ENCODE measurements at places on chromosomes 2 and 18.
A peak's percentile ranks its signal among the peaks of the same experiment; 100 is the strongest.

- DNase-seq, result no peak
Measured at GRCh38 chr18:49655266-49656072, 93.6 kb downstream of the LIPG start.

- peak; percentile 7 for DNase-seq
Measured at GRCh38 chr18:46756559-46757201, at the start of gene ST8SIA5. ST8SIA5 (minus strand) TSS chr18:46757053; CDS start chr18:46756508, 545 bp downstream.

GRCh38 chr2:25372405-25373268 is 30.9 kb upstream of the DNMT3A start:
- no peak for DNase-seq

DNA sequence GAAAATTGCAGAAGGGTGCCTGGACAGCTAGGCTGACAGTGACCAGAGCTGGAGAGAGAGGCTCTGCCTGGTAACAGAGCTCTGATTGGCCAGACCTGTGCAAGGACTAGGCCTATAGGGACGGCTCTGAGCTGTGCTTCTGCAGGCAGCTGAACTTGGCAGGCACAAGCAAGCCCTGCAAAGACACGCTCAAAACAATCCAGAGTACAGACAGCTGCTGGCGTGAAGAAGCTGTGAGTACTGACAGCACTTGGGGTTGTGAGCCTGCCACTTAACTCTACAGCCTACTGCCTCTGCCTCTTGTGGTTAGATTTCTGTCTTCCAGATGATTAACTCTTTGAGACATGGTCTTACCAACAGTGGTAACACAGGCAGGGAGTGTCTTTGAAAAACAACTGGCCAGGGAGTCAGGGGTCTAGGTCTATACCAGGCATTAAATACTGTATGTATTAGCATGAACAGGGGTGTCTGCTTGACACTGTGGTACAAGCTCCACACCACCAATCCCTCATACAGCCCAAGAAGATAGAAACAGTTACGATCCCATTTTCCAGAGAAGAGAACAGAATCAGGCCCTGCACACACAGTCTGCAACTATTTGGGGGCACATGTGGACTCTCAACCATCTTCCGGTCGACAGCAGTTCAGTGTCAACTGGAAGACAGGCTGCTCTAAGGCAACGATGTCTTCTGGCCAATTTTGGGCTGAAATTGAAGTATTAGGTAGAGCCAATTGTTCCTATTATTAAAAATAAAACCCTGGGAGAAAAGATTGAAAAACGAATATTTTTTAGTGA is 568.4 kb downstream of the TNS1 start:
- peak; percentile 28 for DNase-seq

- DNase-seq, result no peak
Measured at GRCh38 chr2:160838691-160839090, 321.5 kb upstream of the TANK start.

GRCh38 chr2:73063909-73064875 is 7.3 kb downstream of the SFXN5 start:
- no peak for DNase-seq

GRCh38 chr18:28588884-28589549 is 412.1 kb upstream of the CDH2 start:
- no peak for DNase-seq

GRCh38 chr2:88334418-88334817 is 118.1 kb downstream of the FOXI3 start:
- no peak for DNase-seq

DNA sequence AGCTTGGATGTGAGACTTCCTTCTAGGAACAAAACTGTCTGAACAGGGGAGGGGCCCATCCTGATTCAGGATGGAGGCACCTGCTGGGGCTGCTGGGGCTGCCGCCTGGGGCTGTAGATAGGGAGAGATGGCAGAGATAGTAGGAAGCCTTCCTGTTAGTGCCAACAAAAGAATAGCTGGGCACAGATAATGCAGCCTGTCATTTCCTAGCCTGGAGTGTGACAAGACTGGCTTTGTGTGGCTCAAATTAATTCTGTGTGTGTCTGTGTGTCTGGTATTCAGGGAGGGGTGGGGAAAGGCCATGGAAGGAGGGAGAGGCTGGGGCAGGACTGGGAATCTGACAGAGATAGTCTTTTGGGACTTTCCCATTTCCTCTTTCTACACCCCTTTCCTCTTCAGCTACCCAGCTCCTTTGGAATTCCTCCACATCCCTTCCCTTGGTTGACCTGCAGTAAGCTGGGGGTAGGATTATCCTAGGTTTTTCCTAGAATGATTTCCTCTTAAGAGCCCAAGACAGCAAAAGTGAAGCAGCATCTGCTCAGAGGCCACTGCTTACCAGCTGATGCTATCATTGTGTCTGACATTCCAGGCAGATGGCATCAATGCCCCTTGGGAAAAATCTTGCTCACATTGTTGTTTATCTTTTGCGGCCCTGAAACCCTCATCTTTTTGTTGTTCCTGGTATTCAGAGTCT is 144.9 kb upstream of the LHCGR start:
- DNase-seq, result no peak

DNA sequence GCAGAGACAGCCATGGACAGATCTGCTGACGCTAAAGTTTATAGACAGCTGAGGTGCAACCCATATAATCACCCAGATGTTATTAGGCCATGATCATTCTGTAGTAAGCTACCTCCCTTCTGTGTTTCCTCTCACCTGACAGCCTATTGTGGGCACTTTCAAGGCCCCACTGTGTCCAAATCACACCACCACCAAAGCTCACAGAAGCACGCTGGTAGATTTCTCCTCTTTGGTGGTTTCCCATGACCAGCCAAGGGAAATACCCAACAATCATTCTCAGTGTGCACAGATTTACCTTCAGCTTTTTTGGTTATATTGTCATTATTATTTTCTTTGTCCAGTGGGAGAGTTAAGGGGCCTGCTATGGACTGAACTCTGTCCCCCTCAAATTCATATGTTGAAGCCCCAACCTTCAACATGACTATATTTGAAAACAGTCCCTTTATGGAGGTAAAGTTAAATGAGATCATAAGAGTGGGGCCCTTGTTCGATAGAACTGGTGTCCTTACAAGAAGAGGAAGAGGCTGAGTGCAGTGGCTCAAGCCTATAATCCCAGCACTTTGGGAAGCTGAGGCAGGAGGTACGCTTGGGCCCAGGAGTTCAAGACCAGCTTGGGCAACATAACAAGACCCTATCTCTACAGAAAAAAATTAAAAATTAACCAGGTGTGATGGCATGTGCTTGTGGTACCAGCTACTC is 74.0 kb upstream of the MSH6 start:
- no peak for DNase-seq

- DNase-seq, result no peak
Measured at GRCh38 chr2:102396012-102396411, 26.9 kb upstream of the IL18RAP start.

DNA sequence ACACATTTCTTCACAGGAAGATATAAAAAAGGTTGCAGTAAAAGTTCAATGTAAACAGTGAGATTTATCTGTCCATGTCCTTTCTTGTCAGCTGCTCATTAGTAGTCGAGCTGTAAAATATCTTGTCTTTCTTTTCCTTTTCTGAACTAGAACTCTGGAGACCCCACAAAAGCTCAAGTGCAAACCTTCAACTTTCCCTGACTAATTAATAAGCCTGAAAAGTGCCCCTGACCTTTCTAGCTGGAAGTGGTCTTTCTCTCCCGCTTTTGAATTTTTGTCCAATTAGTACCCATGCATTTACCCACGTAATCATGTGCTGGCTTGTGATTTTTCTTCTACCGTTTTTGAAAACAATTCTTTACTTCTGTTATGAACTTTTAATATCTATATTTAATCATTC is 63.6 kb upstream of the EHBP1 start:
- DNase-seq, result no peak

- DNase-seq, result no peak
Measured at GRCh38 chr2:1995987-1996386, 251.7 kb upstream of the PXDN start.

GRCh38 chr2:56892382-56892781 is 708.6 kb downstream of the CCDC85A start:
- no peak for DNase-seq

DNA sequence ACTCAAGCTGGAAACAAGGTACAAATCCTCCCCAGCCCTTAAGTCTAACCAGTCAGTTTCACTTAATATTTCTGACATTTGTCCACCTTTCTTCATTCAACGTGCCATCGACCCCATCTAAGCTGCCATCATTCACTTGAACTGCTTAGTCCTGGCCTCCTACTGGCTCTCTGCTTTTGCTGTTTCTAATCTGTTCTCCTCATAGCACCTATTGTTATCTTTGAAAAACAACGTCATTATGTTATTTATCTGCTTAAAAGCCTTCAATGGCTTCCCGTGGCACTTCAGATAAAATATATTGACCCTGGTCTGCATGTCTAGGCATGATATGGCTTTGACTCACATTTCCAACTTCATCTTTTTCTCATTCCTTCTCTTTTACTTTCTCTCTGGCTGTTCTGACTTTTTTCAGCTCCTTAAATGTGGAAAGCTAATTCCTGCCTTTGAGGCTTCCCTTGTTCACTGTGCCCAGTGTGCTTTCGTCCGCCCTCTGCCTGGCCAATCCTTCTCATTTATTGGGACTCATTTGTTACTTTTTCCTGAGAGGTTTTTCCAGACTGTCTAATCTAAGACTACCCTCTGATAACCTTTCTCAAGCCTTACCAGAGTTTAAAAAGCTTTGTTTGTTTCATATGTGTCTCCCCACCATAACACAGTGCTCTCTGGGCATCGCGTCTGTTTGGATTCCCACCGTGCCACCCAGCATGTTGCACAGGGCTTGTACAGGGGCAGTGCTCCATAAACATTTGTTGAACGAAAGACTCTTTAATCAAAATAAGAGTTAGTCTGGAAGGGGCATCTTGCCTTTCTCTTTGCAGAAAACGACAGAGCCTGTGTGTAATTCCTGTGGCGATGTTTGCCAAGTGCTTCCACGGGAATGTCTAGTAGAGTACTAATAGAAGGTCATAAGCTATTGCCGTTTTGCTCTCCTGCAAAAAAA is 183.9 kb downstream of the FMNL2 start:
- no peak for DNase-seq

GRCh38 chr2:45728458-45728942 is 77.0 kb downstream of the PRKCE start:
- no peak for DNase-seq

DNA sequence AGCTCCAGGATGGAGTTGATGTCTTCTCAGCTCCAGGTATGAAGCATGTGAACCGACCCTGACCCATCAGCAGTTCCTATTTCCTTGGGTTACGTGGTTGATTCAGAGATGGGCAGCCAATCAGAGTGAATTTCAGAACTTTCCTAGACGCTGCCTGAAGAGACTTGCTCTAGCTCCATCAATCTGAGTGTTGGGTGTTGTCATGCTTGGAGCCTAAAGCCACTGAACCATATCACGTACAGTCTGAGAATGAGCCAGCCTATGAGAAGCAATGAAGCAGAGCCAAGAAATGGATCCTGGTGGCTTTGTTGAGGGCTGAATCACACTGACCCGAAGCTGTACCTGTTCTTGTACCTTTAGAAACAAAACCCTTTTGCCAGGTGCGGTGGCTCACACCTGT is 19.6 kb upstream of the KLF7 start:
- no peak for DNase-seq

GRCh38 chr2:30336978-30337841 is 105.9 kb downstream of the LBH start:
- DNase-seq, result peak; percentile 62

DNA sequence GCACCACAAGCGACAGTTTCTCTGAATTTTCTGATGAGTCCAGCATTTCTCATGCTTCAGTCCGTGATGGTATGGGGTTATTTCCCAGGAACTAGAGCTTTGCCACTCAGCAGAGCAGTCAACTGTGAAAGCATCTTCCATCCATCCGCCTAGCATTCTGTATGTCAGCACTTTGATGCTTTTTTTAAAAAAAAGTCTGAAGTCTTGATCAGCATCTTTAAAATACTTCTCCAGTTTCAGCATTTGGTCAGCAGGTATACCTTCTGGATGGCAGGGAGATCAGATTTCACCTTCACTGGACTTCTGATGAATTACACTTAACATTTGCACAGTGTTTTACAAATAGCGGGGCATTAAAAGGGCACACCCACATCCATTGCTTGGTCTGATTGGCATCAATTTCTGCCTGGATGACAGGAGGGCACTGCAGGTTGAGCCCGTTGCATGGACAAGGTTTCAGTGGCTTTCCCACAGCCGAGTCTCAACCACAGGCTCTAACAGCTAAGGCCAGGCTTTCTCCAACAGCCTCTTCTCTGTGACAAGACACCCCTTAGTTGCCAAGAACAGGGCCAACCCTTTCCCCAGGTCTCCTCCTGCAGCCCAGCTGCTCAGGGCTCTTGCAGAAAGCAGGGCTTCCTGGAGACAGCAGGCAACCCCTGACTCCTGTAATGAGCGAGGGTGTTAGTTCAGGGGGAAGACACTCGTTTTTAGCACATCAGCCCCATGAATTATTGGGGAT is 54.0 kb downstream of the EMILIN2 start:
- no peak for DNase-seq

DNA sequence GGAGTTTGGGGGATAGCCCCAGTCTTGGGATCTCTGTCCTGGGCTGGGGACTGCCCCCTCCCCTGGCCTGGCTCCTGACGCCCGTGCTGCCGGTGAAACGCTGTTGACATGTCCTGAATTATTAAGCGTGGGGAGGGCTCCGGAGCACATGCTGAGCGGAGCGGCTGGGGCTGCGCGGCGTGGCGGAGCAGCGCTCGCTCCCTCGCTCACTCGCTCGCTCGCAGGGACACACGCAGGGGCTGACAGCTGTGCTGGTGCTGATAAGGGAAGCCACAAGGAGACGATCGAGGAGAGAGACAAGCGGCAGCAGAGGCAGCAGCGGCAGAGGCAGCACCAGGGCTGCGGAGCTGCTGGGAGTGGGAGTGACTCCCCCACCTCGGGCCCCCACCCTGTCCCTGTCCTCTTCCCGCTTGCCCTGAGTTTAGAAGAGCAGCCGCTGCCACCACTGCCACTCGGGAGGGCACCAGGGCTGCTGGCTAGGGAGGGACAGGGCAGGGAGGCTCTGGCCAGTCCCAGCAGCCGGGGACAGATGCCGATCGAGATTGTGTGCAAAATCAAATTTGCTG is at the start of gene ASIC4:
ASIC4 (plus strand) TSS at position 287 of the 566 bp plus-strand sequence; CDS start at position 530, 243 bp downstream.
- DNase-seq, result no peak

DNA sequence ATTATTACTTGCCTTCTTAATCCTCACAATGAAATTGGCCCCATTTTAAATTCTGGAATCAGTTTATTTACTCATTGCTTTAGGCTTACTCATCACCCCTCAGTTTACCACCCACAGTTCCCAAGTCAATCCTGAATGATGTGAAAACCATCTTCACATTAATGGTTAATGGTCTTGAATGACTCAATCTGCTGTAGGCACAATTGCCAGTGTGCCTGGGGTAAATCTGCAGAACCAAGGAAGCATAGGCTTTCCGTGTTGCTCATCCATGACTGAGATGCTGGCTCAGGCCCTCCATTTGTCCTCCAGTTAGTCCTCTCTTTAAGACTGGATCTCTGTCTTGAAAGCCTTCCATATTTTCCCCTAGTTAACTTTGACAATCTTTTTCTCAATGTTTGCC is 164.5 kb downstream of the PMAIP1 start:
- DNase-seq, result no peak

DNA sequence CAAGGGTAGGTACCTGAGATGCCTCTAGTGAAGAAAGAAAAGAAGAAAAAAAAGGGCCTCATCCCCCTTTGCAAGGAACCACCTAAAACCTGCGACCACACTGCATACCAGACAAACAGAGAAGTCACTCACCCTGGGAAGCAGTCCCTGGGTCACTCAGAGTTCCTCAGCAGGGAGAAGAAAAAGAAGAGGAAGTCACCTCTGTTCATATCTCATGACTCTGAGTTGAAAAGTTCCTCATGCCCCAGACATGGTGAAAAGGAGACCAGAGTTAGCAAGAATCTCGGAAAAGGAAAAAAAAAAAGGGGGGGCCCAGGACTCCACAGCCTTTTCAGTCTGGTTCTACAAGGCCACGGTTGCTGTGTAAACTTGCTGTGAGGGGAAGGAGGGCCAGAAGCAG is 478.4 kb upstream of the NRXN1 start:
- DNase-seq, result no peak

GRCh38 chr2:201353116-201353515 is 4.0 kb downstream of the FLACC1 start:
- no peak for DNase-seq
